8988T (cell line): ENCODE measurements at places on chromosomes 1 and 21.
A peak's percentile ranks its signal among the peaks of the same experiment; 100 is the strongest.

DNA sequence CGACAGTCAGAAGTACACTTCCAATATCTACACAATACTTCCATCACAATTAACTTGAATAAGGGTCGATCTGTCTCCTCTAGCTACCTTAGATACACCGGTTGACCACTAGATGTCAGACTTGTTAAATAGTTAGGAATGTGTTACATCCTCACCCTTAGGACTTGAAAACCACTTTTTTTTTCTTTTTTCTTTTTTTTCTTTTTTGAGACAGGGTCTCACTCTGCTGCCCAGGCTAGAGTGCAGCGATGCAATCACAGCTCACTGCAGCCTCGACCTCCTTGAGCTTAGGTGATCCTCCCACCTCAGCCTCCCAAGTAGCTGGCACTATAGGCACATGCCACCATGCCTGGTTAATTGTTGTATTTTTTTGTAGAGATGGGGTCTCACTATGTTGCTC is 120.4 kb upstream of the GREM2 start:
- peak; percentile 25 for DNase-seq

DNA sequence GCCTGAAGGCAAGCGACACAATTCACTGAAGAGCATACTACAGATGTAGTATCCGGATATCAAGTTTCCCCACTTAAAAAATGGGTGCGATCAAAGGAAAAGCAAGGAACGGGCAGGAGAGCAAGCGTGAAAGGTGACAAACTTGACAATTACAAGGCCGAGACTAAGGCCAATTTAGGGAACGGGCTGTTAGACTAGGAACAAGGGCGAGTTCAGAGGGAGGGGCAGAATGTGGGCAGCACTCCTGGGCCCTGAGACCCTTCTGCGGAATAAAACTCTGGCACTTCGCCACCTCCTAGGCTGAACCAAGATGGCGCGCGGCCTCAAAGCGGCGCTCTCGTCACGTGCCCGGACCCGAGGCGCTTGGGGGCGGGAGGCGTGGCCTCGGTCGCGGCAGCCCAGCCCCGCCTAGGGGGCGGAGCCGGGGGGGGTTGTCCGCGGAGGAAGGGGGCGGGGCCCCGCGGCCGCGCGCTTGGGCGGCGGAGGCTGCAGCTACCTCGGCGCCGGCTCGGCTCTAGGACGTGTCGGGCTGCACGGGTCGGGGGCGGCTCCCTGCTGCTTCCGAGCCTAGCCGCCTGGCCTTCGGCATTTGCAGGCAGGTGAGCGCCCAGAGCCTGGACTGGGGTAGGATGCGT is at the start of gene PPFIA4:
TSS of gene PPFIA4 (plus strand) at position 461 of the 635 bp plus-strand sequence. CDS start 12,518 bp downstream, outside the sequence.
- DNase-seq, result peak; percentile 89

DNA sequence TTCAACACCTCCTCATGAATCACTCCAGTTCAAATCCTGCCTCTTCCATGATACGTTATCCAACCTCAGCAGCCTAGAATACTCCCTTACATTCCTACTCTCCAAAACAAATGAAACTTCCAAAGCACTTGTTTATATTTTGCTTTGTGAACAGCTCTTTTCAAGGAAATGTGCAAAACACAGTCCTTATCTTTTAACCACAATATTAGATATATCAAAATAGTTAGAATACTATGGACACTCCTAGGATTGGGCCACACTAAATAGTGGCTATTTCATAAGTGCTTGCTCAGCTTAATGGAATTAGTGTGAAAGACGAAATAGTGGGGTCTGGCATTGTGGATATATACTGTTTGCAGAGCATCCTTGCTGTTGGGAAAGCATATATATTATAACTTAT is 173.5 kb downstream of the ZC3H11B start:
- DNase-seq, result no peak

DNA sequence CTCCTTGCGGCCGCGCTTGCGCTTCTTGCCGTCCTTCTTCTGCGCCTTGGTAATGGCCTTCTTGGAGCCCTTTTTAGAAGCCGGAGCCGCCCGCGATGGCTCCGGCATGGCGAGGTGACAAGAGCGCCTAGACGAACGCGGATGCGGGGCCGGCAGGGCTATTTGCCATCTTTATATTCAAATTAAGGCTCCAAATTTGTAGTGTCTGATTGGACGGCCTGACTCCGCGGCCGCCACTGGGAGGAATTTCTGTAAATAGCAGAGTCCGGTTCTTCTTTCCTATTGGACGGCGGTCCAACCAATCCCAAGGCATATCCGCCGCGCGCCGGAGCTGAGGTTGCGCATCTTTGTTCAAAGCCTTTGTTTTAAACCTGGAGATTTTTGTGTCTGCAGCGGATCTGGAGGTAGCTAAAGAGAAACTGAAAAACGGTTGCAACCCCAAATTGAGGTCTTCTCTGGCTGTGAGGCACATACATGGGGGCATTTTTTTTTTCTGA is 22.6 kb upstream of the RNF187 start:
- no peak for DNase-seq

GRCh38 chr1:78843111-78843510 is 163.4 kb downstream of the ADGRL4 start:
- no peak for DNase-seq

GRCh38 chr1:222616525-222616924 is 1.4 kb upstream of the MIA3 start:
- no peak for DNase-seq

GRCh38 chr1:220290140-220290761 is 18.0 kb upstream of the RAB3GAP2 start:
- no peak for DNase-seq

- no peak for DNase-seq
These were observed 143.9 kb upstream of the KLHDC7A start for GRCh38 chr1:18336801-18337200.

DNA sequence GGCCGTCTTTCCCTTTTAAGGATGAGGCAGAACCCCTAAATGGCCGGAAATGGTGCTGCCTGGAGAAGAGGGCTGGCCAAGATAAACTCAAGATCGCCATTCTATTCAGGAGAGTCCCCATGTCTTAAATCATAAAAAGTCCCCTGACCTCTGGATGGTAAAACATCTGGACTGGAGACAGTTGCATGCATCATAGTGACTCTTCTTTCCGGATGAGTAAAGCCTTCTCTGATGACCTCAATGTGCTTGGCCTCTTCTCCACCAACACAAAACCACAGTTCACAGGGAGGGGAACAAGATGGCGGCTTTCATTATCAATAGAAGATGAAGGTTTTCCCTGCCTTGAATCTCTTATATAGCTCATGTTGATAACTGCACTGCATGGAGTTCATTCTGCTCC is 27.5 kb upstream of the H6PD start:
- DNase-seq, result no peak

DNA sequence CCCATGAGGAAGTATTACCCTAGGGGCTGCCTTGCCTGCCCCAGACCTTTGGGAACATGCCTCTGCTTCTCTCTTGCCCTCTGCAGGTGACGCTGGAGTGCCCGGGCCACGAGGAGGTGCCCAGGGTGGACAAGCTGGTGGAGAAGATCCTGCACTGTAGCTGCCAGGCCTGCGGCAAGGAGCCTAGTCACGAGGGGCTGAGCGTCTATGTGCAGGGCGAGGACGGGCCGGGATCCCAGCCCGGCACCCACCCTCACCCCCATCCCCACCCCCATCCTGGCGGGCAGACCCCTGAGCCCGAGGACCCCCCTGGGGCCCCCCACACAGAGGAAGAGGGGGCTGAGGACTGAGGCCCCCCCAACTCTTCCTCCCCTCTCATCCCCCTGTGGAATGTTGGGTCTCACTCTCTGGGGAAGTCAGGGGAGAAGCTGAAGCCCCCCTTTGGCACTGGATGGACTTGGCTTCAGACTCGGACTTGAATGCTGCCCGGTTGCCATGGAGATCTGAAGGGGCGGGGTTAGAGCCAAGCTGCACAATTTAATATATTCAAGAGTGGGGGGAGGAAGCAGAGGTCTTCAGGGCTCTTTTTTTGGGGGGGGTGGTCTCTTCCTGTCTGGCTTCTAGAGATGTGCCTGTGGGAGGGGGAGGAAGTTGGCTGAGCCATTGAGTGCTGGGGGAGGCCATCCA is 7.8 kb upstream of the HTR6 start:
- DNase-seq, result no peak

- no peak for DNase-seq
These were observed 6.9 kb downstream of the STXBP3 start for GRCh38 chr1:108753363-108753762.

DNA sequence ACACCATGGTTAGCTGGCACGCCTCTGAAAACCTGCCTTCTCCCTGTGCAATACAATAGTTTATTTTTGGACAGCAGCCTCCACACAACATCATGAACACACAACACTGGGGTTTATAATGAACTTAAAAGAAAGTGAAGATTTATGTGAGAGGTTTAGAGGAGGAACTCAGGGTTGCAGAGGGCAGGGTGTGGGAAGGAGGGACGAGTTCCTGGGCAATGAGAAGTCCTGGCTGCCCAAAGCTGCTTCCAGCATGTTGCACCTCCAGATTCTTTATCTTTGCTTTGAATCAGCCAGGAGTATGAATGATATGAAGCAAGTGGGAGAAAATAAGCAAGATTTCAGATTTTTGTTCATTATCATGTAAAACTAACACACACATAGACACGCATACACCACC is 11.3 kb upstream of the LRRC8D start:
- DNase-seq, result no peak

- no peak for DNase-seq
These were observed 31.0 kb upstream of the SDHB start for GRCh38 chr1:17084787-17085186.

- DNase-seq, result no peak
These were observed 293.7 kb downstream of the PCP4 start for GRCh38 chr21:40160911-40161310.

DNA sequence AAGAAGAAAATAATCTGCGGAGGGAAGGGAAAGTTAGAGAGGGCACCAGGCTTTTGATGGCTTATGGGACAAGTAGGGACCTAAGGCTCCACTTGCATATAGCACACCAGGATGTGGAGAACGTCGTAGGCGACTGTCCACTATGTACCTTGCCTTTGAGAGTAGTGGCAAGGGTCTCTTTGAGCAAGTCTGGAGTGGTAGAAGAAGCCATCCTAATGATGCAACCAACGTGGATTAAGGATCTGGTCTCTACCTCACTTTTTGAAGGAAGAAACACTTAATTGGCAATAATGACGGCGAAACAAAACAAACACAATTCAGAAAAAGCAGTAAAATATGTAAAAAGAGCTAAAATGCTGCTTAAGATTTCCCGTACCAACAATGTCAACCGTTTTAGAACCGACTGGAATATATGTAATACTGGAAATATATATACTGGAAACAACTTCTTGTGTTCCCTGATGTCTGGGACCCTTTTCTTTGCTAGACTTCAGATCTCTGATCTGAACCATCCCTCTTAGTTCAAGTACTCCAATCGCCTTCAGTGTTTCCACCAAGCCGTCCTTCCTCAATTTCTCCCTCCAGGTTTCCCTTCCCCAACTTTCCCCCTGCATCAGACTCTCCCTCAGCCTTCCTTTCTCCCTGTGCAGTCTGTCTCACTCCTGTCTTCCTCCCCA is 821 bp upstream of the KHDRBS1 start:
- no peak for DNase-seq

DNA sequence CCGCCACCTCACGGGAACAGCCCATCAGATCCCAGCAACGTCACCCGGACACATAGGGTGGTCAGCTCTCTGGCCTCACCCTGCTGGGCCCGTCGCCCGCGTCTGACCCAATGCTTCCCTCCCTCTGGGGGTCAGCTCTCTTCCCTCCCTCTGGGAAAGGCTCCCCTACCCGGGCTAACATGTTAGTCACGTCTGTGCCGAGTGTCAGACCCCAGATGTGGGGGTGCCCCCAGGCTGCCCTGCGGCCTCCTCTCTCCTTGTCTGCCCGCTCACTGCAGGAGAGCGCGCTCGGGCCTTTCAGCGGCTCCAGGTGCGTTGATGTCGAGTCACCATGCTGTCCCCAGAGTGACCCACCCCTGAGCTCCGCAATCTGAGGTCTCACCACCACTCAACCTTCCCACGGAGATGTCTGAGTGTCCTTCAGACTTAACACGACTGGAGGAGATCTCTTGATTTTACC is 34.3 kb downstream of the SLC37A1 start:
- no peak for DNase-seq

GRCh38 chr1:85058311-85058710 is 10.0 kb upstream of the MCOLN3 start:
- DNase-seq, result no peak
